GM12891 (cell line): ENCODE measurements at places on chromosomes 16 and 17.

GRCh38 chr17:79645022-79645776 lies 34.3 kb upstream of the RBFOX3 start:
- DNase-seq = no peak

GRCh38 chr16:50021544-50021943 lies 3.5 kb upstream of the CNEP1R1 start:
- DNase-seq = no peak

GRCh38 chr17:56540836-56541235 lies 52.7 kb upstream of the NOG start:
- DNase-seq = no peak

- DNase-seq = no peak
Measured at GRCh38 chr16:56915336-56916119, 16.4 kb upstream of the HERPUD1 start.

DNA sequence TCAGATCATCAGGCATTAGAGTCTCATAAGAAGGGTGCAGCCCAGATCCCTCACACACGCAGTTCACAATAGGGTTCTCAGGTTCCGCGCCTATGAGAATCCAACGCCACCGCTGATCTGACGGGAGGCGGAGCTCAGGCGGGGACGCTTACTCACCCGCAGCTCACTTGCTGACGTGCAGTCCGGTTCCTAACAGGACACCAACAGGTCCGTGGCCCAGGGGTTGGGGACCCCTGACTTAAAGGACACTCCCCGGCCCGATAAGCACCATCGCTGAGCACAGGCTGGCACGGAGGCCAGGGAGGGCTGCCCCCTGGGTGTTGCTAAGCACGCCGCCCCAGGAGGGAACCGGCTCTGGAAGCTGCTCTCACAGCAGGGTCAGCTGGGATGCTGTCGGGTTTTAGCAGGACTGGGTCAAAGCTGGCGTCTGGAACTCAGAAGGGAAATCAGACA lies 30.1 kb upstream of the BAHCC1 start:
- no peak for DNase-seq

DNA sequence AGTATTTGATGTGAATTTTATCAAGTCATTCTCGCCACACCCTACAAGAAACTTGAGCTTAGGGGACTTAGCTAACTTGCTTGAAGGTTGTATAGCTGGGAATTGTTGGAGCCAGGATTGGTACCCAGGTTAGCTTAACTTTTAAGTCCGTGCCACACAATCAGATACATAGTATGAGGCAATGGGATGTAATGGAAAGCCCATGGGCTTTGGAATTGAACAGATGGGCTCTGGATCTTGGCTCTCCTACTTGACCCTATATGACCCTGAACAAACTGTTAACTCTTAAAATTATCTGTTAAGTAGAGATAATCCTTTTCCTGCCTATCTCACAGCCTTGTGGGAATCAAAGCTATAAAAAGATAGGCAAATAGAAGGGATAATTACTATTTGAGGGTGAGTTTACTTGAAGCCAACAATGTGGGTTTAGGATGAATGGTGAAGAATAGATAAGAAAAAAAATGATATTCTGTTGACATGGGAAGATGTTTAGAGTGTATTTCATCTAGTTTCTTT lies 51.9 kb upstream of the CACNG3 start:
- DNase-seq = no peak

DNA sequence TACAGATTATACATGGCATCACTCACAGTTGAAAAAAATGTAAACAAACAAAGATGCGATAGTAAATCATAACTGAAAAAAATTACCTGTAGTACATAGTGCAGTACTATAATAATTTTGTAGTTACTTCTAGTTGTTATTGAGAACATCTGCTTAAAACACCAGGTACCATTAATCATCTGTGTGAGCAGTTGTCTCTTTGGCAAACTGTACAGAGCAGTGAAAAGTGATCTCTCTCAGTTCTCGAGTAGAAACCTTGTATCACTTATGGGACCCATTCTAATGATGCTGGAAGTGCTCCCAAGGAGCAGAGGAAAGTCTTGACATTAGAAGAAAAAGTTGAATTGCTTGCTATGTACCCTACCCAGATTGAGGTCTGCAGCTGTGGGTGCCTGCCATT lies 8.9 kb upstream of the TENT4B start:
- no peak for DNase-seq

DNA sequence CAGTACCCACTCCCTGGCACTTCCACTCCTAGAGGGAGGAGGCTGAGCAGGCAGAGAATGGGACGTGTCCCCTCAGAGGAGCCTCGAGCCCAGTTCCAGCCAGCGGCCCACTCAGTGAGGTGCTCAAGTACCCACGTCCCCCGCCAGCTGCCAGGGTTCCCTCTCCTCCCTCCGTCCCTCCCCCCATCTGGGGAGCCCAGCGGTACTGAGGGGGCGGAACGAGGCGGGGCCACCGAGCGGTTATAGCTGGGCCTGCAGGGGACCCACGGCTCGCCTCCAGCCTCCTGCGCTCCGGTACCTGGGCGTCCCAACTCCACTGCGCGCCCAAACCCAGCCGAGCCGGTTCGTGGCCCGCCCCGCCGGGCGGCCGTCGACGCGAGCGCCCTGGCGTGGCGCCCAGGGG lies at the start of gene NPW:
Gene NPW, plus strand, starts transcription at position 268 of the 403 bp plus-strand sequence.
- DNase-seq = no peak

DNA sequence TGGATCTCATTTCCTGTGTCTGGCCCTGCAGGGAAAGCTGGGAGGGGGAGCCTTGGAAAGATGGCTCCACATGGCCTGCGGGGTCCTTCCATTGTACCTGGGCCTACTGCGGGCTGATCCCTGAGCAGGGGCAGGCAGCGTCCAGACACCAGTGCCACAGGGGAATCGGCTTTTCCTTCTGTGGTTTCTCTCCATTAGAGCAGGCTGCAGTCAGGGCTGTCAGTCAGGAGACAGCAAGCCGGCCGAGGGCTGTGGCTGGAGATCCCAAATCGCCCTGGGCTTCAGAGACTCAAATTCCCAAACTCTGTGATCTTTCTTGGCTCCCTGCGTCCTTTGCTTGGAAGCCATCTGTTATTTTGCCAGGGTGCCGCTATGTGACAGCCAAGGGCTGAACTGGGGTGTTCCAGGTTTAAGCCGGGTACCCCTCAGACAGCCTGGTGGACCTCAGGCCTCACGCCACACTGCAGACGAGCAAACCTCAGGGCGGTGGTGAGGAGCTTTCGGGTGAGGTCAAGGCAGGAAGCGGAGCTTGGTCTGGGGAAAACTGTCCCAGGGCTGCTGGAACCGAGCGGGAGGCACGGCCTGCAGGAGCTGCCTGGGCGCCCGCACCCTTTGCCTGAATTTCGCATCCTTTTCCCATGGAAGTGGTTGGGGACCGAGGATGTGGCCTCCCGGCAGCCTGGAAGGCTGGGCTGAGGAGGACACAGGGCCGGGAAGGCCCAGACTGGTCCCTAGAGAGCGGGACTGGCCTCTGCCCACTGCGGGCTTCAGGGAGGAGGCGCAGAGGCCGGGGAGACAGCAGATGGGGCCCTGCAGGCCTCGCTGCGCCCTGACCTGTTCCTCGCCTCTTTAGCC lies 1.5 kb upstream of the CPNE7 start:
- no peak for DNase-seq

DNA sequence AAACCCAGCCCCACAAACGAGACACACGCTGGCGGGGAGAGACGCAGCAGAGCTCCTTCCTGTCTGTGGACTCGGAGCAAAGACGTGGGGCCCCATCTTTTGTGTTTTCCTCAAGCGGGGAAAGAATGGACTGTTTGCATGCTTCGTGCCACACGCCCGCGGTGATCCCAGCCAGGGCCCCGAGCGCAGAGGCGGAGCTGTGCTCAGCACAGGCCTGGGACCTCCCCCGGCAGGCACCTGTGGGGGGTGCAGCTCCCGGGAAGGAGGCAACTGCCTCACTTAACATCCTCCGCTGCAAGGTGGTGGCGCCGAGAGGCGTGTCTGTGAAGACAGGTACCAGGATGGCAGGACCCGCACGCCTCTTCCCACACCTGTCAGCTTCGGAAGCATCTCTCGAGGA lies 19.1 kb downstream of the TRARG1 start:
- no peak for DNase-seq

GRCh38 chr16:82699260-82699659 lies 72.5 kb downstream of the CDH13 start:
- DNase-seq = no peak

DNA sequence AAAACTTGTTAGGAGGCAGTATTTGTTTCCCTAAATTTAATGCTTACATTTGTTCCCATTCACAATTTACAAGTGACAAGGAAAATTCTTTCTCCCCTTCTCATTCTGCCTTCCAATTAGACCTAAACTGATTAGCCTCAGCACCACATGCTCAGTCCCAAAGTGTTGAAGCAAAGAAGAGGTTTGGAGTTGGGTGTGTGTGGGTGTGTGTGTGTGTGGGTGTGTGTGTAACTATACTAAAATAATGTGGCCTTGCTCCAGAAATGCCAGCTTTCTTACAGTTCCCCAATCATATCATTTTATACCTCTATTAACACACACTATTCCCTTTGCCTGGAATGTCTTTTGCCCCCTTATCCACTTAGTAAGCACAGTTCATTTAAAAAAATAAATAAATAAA lies 6.9 kb upstream of the UTP6 start:
- DNase-seq = no peak

DNA sequence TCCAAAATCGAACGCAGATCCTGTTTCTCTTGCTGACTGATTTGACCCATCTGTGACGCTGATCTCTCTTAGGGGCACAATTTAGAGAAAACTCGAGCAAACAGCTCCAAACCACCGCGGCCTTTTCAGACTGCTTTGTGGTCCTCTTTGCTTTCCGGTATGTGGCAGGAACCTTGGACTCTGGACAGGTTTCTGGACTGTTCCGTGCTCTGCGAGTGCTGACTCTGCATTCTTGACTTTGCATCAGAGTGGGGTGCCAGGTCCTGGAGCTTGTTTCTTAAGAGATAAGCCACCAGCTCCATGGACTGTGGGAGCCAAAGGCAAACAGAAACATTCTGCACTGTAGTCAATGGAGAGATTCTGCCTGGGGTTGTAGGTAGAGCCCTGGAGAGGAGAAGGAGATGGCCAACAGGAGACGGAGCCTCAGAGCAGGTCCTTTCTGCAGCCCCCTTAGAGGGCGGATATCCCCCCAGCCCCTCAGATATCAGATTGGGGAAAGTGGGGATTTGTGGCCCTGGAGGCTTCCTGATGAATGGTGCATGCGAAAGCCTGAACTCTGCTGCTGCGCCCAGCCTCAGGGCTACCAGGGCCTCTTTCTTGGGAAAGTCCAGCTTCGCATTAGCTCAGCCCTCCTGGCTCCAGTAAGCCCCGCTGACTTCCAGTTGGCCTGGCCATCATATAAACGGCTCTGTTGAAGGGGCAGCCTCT lies 65.6 kb downstream of the WIPI1 start:
- DNase-seq = no peak

GRCh38 chr17:896953-897661 lies 82.5 kb downstream of the NXN start:
- DNase-seq = no peak

DNA sequence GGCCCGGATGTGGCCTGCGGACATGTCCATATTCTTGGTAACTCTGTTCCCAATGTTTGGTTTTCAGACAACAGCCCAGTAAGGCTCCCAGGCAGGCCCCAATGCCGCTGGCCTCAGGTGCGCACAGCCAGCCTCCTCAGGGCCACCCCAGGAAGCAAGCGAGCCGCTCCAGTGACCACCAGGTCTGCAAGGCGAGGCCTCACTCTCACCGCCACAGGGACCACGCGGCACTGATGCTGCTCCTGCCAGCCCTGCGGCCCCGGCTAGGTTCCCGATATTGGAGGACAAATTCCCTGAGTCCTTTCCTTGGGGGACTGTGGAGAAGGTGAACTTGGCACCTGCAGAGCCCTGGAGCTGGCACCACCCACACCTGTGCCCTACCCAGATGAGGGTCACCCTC lies 19.0 kb downstream of the PDIA2 start:
- DNase-seq = no peak

GRCh38 chr16:530111-530817 lies 2.8 kb downstream of the CAPN15 start:
- DNase-seq = no peak

DNA sequence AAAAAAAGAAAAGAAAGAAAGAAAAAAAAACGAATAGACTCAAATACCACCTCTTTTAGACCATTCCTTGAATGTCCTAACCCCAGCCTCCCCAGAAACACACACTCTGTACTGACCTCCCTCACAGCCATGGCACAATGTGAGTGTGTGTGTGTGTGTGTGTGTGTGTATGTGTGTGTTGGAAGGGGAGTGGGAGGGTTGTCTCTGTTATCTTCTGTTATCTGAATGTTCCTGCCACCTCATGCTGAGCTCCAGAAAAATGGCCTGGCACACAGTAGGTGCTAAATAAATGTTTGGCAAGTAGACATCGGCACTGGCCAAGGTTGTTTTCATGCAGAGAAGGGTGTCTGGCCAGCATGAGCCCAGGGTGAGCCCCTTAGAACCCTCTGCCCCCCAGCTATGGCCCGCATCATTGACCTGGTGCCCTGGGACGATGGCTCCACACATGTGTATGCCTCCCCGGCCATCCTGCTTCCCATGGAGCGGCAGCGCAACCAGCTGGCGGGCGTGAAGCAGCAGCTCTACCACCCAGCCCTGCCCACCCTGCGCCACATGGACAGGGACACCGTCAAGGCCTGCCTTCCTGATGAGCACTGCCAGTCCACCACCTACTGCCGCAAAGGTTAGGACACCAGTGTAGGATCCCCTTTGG lies 6.6 kb upstream of the CNGB1 start:
- DNase-seq = no peak

DNA sequence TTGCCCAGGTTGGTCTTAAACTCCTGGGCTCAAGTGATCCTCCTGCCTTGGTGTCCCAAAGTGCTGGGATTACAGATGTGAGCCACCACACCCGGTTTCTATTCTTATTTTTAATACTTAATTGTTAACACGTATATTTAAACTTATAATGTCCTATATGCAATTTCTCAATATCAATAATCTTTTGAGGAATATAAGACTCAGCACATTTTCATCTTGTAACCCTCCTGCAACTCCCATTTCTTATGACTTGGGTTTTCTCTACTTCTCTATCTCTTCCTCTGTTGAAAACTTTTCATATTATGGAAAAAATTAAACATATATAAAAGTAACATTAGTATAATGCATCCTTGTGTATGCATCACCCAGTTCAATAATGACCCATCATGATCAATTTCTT lies 150.7 kb downstream of the PRKCB start:
- no peak for DNase-seq

DNA sequence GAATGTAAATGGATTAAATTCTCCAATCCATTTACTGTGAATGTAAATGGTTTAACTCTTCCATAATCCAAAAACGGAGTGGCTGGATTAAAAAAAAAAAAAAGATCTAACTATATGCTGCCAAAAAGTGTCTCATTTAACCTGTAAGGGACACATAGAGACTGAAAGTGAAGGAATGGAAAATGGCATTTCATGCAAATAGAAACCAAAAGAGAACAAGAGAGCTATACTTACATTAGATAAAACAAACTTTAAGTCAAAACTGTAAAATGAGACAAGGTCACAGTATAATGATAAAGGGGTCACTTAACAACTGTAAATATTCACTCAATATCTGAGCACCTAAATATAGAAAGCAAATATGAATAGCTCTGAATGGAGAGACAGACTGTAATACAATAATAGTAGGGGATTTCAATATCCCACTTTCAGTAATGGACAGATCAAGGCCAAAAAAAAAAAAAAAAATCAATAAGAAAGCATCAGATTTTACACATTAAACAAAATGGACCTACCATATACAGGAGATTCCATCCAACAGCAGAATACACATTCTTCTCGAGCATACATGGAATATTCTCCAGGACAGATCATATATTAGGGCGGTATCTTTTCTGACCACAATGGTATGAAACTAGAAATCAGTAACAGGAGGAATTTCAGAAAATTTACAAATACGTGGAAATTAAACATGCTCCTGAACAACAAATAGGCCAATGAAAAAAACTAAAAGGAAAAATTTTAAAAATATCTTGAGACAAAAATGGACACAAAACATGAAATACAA lies 36.4 kb downstream of the CDR2 start:
- DNase-seq = no peak

GRCh38 chr16:1350691-1351090 lies 987 bp downstream of the TSR3 start:
- no peak for DNase-seq
